ENCODE measurements at places on chromosomes 4 and X. TPM values are rescaled to one million over a fixed set of nuclear protein-coding genes. Genes with fewer than 3 reads are reported as not detected.

GRCh38 chr4:91826186-91826585 lies 477.6 kb upstream of the GRID2 start:
- no peak overlapping the region for H3K4me3 ChIP-seq
- H3K36me3 ChIP-seq: no peaks in the 10 kb centered on the region
- no peak overlapping the region for H3K27ac ChIP-seq
- no peaks in the 10 kb centered on the region for H3K27me3 ChIP-seq

GRCh38 chr4:102780476-102781144 lies 19.8 kb upstream of the MANBA start:
- no peak overlapping the region for H3K27ac ChIP-seq
- H3K4me3 ChIP-seq: no peak overlapping the region
- H3K4me1 ChIP-seq: peaks cover 2% of the 10 kb centered on the region
- no peaks in the 10 kb centered on the region for H3K27me3 ChIP-seq
- H3K36me3 ChIP-seq: no peaks in the 10 kb centered on the region

DNA sequence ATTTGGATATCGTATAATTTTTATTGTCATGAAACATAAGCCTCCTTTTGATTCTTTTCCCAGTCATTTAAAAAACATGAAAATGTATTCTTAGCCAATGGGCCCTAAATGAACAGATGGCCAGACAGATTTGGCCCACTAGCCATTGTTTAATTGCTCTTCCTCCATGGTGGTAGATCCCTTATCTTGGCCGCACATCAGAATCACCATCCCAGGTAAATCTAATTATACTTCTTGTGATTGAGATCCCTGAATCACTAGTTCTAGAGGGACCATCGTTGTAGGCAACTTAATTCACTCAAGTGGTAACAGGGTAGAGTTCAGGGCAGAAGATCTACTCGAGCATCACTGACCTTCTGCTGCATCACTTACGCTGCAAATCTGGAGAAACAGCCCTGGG lies 24.1 kb upstream of the VCX3A start:
- DNase-seq: no peak
- H3K27ac ChIP-seq: no peak overlapping the region
- no peaks in the 10 kb centered on the region for H3K36me3 ChIP-seq
- no peak overlapping the region for H3K4me3 ChIP-seq
- H3K27me3 ChIP-seq: no peaks in the 10 kb centered on the region

GRCh38 chrX:108165383-108166111 lies 74.0 kb downstream of the ATG4A start:
- DNase-seq: peak; percentile 40
- H3K4me3 ChIP-seq: no peak overlapping the region
- H3K27me3 ChIP-seq: no peaks in the 10 kb centered on the region
- H3K36me3 ChIP-seq: no peaks in the 10 kb centered on the region
- H3K27ac ChIP-seq: no peak overlapping the region

DNA sequence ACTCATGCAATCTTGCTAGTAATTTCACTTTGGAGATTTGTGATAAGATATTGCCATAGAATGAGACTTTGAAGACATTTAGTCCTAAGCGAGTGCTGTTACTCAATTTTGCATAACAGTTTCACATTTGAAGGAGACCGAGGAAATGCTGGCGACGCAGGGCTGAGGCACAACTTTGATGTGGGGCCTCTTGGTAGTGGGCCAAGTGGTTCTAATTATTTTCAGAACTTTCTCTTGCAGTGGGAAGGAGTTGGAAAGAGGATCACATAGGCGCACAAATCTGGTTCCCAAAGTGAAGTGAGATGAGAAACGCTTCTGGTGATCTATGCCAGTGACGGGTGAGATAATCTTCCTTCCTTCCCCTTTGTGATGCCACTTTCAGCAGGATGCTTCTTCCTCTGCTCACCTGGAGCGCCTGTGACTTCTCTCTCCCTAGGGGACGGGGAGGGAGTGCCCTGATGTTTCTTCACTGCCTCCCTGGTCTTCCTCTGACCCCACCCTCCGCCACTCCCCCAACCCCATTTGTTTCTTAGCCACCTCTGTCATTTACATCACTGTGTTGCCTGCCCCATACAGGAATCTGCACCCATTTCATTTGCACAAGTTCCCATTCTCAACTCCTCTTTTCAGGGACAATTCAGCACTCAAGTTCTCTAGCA lies 138.9 kb upstream of the MID1 start:
- no peaks in the 10 kb centered on the region for H3K27me3 ChIP-seq
- no peak for DNase-seq
- no peak overlapping the region for H3K27ac ChIP-seq
- no peaks in the 10 kb centered on the region for H3K36me3 ChIP-seq

- H3K36me3 ChIP-seq: peaks cover 5% of the 10 kb centered on the region
- DNase-seq: peak; percentile 5
- H3K4me3 ChIP-seq: no peak overlapping the region
- no peaks in the 10 kb centered on the region for H3K4me1 ChIP-seq
- H3K27me3 ChIP-seq: no peaks in the 10 kb centered on the region
Observed at GRCh38 chr4:94251094-94251493, 43.4 kb downstream of the SMARCAD1 start.

GRCh38 chr4:119598521-119598920 lies 30.1 kb downstream of the PDE5A start:
- no peak overlapping the region for H3K4me3 ChIP-seq
- no peak overlapping the region for H3K27ac ChIP-seq
- DNase-seq: no peak
- H3K36me3 ChIP-seq: peaks cover 16% of the 10 kb centered on the region

DNA sequence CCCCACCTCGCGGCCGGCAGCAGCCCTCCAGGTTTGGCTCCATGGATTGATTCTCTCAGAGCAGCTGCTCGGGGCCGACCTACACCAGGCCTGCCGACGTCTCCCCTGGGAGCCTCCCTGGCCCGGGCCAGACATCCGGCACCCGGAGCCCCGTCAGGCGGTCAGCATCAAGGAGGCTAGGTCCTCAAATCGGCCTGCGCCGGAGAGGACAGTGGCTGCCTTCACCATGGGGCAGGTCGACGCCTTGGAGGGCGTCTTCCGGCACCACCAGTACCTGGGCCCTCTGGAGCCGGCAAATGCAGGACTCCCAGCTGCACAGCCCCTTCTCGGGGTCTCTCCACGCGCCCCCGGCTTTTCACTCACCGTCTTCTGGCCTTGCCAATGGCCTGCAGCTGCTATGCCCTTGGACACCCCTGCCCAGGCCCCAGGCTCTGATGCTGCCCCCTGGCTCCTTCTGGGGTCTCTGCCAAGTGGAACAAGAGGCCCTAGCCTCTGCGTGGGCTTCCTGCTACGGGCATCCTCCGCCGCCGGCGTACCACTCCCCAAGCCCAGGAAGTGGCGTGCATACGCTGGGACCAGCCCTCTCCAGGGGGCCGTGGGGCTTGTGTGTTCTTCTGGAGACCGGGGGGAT lies 341.8 kb downstream of the MAGEB5 start:
- no peak for DNase-seq
- H3K36me3 ChIP-seq: no peaks in the 10 kb centered on the region
- H3K27ac ChIP-seq: no peak overlapping the region
- H3K27me3 ChIP-seq: no peaks in the 10 kb centered on the region

DNA sequence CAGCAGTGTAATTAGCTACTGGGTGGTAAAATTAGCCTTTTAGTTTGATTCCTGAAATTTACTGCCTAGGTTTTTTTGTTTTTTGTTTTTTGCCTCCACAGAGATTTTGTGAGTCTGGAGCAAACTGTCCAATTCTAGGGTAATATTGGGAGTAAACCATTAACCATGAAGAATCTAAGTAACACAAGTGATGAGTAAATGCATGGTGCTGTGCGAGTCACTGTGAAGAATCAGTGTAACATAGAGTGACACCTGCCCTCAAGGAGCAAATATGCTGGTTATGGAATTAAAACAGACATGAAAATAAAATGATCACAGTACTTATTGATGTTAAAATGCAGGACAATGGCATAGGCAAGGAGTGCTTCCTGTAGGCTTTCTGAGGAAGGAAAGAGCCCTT lies 60.1 kb downstream of the LRP2BP start:
- H3K4me1 ChIP-seq: no peaks in the 10 kb centered on the region
- no peak for DNase-seq

GRCh38 chr4:181592221-181592745 lies 650.9 kb upstream of the TENM3 start:
- no peak for DNase-seq
- H3K36me3 ChIP-seq: no peaks in the 10 kb centered on the region
- H3K27me3 ChIP-seq: no peaks in the 10 kb centered on the region
- H3K4me3 ChIP-seq: no peak overlapping the region
- no peaks in the 10 kb centered on the region for H3K4me1 ChIP-seq
- no peak overlapping the region for H3K27ac ChIP-seq

ETDA gene
- total RNA-seq: not detected

DNA sequence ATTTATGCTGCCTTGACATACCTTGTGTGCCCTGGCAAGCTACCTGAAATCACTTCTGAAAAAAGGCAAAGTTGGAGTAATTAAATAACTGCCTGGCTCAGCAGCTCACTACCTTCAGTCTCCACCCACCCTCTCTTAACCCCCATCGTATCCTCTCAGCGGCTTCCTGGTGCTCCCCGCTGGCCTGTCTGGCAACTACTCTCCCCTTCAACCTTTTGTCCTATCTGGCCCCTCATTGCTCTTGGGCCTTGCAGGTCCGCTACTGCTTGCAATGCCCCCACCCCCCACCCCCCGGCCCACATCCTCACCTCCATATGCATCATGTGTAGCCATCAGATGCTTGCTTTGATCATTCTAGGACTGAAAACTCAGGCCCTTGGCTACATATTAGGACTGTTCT lies 34.5 kb downstream of the PRPS1 start:
- DNase-seq: no peak
- H3K4me3 ChIP-seq: no peak overlapping the region
- no peaks in the 10 kb centered on the region for H3K36me3 ChIP-seq

Measured in fibroblast of lung (primary cell).